T-helper 1 cell (primary cell): ENCODE measurements at places on chromosomes 16 and 17.

DNA sequence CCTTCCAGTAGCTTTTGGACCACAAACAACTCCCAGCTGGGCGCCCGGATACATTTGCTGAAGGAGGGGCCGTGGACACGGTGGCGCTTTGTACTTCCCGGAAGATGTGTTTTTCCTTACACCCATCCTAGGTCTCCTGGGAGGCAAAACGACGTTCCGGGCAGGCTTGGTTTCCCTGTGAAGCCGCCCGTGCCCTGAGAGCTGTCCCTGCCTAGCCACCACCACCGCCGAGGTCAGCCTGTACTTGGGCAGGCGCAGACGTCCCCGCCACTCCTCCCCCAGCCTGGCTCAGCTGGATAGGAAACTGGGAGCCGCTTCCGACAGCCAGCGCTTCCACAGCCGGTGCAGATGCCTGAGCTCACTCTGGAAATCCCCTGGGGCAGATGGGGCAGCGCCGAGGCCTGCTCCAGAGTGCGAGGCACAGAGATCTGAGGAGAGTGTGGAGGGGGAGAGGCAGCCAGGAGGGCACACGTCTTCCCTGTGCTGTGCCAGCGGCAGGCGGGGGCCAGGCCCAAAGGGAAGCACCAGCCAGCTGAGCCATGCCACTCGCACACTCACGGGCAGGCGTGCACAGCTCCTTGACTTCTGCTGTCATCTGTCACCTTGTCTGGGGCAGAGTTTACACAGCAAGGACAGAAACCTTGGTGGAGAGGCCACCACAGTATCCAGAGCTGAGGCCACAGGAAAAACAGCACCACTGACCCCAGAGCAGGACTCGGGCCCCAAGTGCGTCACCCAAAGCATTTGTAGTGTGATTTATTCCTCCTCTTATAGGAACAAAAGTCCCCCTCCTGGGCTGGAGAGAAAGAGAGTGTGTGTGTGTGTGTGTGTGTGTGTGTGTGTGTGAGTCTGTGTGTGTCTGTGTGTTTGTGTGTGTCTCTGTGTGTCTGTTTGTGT is 3.0 kb downstream of the RHBDF2 start:
- no peak for DNase-seq

GRCh38 chr17:78497115-78497540 is 80.1 kb downstream of the DNAH17 start:
- peak; percentile 46 for DNase-seq

- no peak for DNase-seq
These were observed 26.9 kb downstream of the NMT1 start for GRCh38 chr17:45087978-45088377.

DNA sequence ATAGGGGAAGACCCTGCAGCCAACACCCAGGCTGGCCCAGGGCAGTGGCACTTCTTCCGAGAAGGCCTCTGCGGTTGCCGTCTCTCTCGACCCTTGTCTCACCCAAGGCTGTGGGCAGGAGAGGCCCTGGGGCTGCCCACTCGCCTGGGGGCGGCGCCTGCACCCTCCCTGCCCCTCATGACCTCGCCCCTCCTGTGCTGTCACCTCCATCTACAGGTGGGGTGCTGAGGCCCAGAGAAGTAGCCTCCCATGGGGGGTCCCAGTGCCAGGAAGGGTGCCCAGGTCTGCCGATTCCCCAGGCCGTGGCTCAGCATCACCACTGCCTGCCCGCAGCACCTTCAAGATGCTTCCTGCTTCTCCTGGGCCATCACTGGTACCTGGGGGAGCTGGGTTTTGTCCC is 992 bp downstream of the NLRC3 start:
- peak; percentile 21 for DNase-seq

GRCh38 chr17:79045001-79045729 is 21.2 kb downstream of the C1QTNF1 start:
- DNase-seq: no peak

DNA sequence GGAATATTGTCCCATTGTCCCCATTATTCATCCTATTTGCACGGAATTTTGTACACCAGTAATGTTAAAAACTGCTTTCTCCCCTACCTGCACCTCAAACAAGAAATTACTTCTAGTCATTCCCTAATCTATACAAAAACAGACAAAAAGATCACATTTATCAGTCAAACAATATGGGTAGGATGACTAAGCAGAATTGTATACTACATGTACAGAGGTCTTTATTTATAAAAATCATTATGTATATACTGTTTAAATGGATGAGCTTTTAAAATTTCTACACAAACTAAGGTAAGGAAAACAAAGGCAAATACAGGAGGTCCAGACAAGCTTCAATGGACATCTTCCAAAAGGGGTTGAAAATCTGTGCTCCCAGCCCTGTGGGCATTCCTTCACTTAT is 137.7 kb downstream of the CEP112 start:
- DNase-seq: no peak
